ENCODE measurements at places on chromosomes 3 and 15.

- DNase-seq: peak; percentile 91
Measured at GRCh38 chr15:40776537-40777141, 6.9 kb downstream of the C15orf62 start.

GRCh38 chr3:126983653-126984390, 907 bp downstream of the PLXNA1 start:
- peak; percentile 54 for DNase-seq

- no peak for DNase-seq
Measured at GRCh38 chr3:45487508-45487907, 99.1 kb downstream of the LARS2 start.

- no peak for DNase-seq
Measured at GRCh38 chr15:57172925-57173324, 203.4 kb upstream of the CGNL1 start.

- DNase-seq: no peak
Measured at GRCh38 chr15:89948796-89949195, 36.0 kb upstream of the ARPIN start.

DNA sequence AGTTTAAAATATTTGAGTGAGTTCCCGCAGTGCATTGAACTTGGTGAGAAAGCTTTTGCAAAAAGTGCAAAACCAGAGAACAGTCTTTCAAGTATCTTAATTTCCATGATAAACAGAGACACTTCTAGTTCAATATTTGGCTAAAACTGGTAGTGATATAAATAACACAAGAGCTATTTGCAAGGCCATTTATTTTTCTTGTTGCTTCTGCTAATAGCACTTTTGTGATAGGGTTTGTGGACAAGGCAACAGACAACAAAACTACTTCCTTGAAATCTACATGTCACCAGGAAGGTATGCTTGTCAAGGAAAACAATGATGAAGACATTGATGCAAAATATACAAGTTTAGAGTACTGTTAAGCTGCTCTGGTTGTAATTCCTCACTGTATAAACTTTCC, 1225.1 kb downstream of the OTOL1 start:
- no peak for DNase-seq

DNA sequence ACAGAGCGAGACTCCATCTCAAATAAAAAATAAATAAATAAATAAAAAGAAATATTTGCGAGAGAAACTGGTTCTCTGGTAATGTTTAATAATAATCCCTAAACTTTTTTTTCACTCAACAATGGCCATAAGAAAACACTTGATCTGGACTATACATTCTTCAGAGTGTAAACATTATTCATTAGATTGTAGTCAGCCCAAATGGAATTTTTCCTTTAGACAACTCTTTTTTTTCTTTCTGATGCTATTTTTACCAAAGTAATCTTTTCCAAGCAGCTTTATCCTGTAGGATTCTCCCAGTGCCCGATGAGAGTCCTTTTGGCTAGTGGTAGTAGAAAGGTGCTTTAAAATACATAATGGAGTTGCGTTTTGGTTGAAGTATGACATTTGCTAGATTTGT, 90.4 kb downstream of the NEDD4 start:
- no peak for DNase-seq

All from myocyte (in vitro differentiated cells).